HT-29 (cell line): ENCODE measurements at places on chromosomes 2 and 18. TPM values are rescaled to one million over a fixed set of nuclear protein-coding genes. Genes with fewer than 3 reads are reported as not detected.

GRCh38 chr2:190837952-190838361, 42.7 kb upstream of the GLS start:
- DNase-seq: no peak

GRCh38 chr2:136248242-136248641, 130.3 kb upstream of the CXCR4 start:
- no peak for DNase-seq

DNA sequence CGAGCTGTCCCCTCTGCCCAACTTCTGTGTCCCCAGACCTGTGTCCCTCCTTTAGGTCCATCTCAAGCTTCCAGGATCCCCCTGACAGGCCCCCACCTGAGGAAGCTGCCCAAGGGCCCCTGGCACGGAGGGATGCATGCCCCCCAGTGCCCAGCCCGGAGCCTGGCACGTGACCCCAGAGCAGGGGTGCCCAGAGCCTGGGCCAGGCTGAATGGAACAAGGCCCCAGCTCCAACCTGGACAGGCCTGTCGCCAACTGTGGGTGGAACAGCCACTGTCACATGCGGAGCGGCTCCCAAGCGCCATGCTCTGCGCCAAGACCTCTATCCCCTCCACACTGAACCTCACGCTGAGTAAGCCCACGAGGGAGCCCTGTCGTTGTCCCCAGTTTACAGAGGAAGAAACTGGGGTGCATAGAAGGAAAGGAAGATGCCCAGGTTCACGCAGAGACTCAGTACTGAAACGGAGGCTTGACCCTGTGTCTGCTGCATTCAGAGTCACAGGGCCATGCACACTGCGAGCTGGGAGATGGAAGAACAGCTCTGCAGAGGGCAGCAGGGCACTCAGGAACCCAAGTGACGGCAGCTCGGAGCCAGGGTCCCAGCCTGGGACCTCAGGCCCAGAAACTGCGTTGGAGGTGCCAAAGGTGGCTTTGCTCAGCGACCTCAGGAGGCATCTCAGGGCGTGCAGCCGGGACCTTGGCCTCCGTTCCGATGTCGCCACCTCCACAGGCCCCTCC, 5.5 kb upstream of the ECEL1 start:
- no peak for DNase-seq

- DNase-seq: peak; percentile 3
Measured at GRCh38 chr2:118535171-118535817, 312.2 kb downstream of the EN1 start.

Gene UGT1A1
- 3.2 and 3.6 TPM in 2 replicates for total RNA-seq

Gene ADD2
- 0.71 and 0.73 TPM in 2 replicates for total RNA-seq

Gene ANKRD30BL
- total RNA-seq: not detected in 2 replicates

Gene ZNF532
- 7.4 and 8.1 TPM in 2 replicates for total RNA-seq
